ENCODE measurements at places on chromosomes 12 and 14.

GRCh38 chr14:101325319-101325718 is 236.0 kb upstream of the DIO3 start:
- DNase-seq: no peak

DNA sequence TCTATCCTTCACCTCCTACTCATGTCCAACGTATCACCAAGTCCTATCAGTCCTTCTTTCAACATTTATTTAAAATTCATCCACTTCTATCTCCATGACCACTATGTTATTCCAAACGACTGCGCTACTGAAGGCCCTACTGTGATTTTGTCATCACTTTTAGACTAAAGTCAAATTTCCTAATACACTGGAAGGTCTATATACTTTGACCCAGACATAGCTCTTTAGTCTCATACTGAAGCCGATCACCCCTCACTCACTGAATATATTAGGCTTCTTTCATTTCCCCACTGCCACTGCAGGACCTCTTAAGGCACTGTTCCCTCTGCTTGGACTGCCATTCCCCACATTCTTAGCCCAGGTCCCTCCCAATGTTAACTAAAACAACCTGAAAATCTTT is 25.6 kb downstream of the SLC38A4 start:
- no peak for DNase-seq

DNA sequence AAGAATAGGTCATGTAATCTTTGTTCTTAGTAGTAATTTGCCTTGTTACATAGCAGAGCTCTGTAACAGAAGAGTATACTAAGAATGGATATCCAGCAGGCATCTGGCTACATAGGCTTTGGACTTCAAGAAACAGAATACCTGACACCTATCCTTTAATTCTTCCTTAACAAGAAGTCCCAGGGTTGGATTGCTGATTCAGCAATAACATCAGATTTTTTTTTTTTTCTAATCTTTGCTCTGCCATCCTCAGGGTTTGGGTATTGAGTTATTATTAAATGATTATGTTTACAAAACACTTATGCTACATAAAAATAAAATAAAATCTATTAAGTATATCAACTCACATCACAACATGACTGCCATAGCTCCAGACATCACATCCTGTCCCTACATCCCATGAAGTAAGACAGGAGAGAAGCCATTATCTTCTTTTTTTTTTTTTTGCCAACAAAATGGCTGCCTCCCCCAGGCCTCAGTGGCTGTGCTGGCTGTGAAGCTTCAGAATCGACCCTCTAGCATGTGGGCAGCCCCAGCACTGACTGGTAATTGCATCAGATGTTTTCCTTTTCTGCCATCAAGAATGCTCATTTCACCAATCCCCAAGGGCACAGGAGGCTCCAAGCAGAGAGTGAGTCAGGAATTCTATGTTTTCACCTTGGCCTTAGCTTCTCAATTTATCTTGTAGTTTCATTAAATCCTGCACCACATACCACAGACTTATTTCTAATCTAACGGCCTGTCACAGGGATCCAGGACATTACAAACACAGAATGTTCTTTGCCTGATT is 186.2 kb downstream of the DICER1 start:
- DNase-seq: no peak

- no peak for DNase-seq
Measured at GRCh38 chr14:101634850-101635748, 73.8 kb downstream of the DIO3 start.

GRCh38 chr12:2291182-2291832 is 238.5 kb downstream of the CACNA1C start:
- no peak for DNase-seq

DNA sequence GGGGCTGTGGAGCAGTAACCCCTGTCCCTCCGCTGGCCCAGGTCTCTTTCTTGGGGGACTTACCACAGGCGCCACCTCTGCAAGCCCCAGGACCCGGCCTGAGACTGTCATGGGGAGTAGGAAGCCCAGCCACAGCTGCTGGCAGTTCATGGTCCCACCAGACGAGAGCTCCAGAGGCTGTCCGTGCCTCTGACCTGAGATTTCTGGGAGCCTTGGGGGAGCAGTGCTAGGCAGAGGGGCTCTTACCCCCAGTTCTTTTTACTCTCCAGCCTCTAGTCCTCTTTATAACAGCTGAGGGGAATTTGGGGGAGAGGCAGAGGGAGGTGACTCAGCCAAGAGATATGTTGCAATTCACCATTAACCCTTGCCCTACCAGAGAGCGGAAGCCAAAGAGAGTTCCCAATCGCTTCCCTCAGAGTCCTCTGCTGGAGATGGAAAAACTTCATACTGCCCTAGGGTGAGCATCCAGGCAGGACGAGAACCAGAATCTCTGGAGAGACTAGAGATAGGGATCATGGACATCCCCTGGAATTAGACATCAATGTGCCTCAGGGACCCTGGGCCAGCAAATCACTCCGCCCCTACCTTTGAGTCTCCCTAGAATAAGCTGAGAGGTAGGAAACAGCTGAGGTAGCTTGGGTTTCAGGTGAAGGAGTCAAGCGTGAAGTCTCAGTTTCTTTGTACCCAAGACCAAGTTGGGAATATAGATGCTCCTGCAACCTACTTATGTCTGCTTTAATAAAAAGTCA is at the start of gene MMP19:
Gene MMP19, minus strand, starts transcription at position 256 of the 749 bp plus-strand sequence. Its CDS starts 106 bp downstream, at position 150.
- DNase-seq: no peak

GRCh38 chr14:69267492-69267891 is 7.5 kb downstream of the GALNT16 start:
- no peak for DNase-seq

DNA sequence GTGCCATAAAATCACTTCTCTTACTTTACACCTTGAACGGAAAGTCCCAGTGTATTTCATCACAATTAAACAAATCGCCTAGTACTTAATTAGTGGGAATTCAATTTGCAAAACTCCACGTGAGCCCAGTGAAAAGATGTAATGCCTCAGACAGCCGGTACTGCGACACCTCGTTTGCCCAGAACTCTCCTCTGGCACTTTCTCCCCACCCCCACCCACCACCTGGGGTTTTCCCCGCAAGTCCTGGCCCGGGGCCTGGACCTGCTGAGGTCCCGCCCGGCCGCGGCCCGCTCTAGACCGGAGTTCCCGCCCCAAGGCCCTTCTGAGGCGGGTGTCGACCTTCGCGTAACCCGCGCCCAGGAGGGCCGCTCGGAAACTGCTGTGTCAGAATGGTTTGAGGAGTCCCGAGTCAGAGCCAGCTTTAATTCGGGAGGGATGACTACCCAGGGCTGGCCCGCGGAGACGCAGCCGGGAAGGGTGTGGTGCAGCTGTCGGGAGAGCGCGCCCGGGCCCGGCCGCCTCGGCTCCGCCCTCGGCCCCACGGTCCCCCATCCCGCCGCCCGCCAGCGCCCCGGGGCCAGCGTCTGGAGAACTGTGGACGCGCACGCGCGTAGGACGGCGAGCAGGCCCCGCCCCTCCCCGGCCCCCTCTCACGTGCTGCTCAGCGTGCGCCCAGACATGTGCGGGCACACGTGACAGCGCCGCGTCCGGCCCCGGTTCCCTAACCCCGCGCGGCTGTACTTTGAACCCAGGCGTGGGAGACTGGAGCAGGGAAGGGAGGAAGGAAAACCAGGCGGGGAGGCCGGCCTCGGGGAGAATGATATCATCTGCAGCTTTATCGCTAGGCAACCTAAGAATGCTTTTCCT is 10.8 kb downstream of the BHLHE41 start:
- DNase-seq: no peak

GRCh38 chr12:3168223-3169221 is 91.3 kb downstream of the TSPAN9 start:
- DNase-seq: no peak
